ENCODE measurements at places on chromosomes 13 and 19. TPM values are rescaled to one million over a fixed set of nuclear protein-coding genes. Genes with fewer than 3 reads are reported as not detected.

DNA sequence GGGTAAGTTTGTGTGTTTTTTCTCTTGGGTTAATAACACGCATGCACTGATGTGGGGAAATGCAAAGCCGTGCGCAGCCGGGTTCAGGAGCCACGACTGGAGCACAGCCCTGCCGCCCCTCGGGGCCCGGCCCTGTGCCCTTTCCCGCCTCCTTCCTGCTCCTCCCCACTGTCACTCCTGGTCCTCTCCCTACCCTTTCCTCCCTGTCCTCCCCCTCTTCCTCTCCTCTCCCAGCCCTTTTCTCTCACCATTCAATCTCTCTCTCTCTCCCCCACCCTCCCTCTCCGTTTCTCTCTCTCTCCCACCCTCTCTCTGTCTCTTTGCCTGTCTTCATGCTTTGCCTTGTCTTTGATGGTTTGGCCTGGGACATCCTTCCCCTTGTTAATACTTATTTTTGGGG, 27.2 kb downstream of the PLEKHJ1 start:
- ATAC-seq: no peak

Gene ERICH6B
- not detected for total RNA-seq

Gene SOHLH2
- 0.27 TPM for total RNA-seq

- ATAC-seq: no peak
These were observed 29.4 kb downstream of the ZNF780B start for GRCh38 chr19:40026597-40026970.

Gene C19orf73
- total RNA-seq: not detected

- ATAC-seq: no peak
These were observed 225.0 kb downstream of the FGF14 start for GRCh38 chr13:102176846-102177245.

GRCh38 chr19:21580101-21580500, 74.7 kb downstream of the ZNF429 start:
- ATAC-seq: no peak

Measured in gastroesophageal sphincter (tissue), 4 donors.